ENCODE measurements at places on chromosomes 12 and 14.
A peak's percentile ranks its signal among the peaks of the same experiment; 100 is the strongest.

DNA sequence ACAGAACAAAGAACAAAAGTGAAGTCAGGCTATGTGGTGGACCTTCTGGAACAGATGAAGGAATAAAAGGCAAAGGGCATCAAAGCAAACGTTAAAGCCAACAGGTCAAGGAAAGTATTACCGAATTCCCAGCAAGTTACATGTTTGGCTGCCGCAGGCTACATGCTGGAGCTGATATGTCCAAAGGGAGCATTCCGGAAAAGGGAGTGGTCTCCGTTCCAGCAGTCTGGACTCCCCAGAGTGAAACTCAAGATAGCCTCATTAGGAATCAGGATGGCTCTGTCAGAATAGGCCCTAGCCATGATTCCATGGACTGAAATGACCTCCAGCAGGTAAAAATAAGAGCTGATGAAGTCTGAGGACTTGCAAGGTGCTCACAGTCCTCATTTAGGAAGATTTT is 379.8 kb upstream of the PRICKLE1 start:
- DNase-seq: no peak

- DNase-seq: no peak
Observed at GRCh38 chr14:70213721-70214282, 25.1 kb upstream of the SLC8A3 start.

DNA sequence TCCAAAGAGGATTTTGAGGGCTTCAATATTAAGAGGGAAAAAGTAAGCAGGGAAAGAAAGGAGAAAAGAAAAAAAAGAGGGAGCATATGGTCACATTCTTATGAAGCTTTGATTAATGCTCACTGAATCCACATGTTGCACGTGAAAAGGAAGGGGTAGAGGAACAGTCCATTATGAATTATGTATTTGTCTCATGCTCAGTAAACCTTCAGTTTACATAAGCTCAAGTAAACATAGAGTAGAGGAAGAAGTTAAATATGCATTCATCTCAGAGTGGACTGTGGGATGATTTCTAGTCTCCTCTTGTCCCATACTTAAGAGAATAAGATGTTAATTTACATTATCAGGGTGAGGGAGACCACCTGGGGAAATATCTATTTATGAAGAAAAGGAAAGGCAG is 334.5 kb downstream of the IPO8 start:
- DNase-seq: no peak

- DNase-seq: no peak
Observed at GRCh38 chr14:93156693-93157369, 27.9 kb downstream of the MOAP1 start.

- DNase-seq: no peak
Observed at GRCh38 chr12:49794811-49795653, 33.2 kb downstream of the NCKAP5L start.

- no peak for DNase-seq
Observed at GRCh38 chr14:71056168-71056567, 148.9 kb downstream of the PCNX1 start.

DNA sequence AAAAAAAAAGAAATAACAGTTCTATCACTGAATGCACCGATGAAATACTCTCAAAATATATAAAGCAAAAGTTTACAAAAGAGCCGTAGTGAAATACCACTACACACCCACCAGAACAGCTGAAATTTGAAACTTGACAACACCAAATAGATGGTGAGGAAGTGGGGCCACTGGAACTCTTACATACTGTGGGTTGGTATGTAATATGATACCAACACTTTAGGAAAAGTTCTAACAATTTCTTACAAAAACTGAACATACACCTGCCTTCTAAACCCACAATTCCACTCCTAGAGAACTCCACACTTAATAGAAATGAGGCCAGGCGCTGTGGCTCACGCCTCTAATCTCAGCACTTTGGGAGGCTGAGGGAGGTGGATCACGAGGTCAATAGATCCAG is 14.1 kb downstream of the EIF5 start:
- no peak for DNase-seq

DNA sequence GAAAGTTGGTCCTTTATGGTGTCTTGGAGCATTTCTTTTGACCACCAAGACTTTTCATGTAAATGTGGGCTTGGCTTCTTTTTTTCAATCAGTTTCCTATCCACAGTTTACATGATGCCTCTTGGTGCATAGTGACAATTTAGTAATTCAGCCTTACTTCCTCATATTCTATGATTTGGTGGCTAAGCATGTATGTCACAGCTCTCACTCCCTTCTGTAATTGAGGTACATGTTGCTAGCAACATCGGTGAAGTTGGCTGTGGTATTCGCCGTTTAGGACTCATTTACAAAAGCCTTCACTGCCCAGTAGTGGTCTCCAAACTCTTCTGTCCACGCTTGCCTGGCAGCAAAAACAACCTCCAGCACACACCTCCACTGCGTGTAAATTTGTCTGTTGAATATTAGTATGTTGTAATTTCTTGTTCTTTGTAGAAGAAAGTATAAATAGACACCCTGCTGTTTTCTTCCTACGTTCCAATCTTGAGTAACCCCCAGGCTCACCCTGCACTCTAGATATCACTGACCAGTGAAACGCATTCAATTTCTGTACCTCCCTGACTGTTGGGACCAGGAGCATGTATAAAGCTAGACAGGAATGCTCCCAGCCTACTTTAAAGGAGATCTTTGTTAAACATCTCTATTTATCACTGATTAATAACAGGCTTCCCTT is 90.4 kb downstream of the PPP2R5C start:
- DNase-seq: no peak

DNA sequence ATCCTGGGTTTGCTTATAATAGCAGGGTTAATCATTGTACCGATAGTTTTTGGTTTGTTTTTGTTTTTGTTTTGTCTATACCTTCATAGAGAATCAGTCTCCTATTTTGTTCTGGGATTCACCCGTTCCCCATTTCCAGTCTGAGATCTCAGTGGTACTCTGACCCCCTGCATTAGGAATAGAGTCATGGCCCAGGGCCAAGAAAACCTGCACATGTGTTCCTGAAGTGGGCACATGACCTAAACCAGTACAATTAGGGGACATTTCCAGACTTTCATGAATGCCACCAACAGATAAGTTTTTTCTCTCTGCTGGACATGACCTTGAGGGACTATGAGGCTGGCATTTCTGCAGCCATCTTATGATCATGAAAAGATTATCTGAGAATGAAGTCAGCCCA is 52.5 kb downstream of the MRPL42 start:
- no peak for DNase-seq

DNA sequence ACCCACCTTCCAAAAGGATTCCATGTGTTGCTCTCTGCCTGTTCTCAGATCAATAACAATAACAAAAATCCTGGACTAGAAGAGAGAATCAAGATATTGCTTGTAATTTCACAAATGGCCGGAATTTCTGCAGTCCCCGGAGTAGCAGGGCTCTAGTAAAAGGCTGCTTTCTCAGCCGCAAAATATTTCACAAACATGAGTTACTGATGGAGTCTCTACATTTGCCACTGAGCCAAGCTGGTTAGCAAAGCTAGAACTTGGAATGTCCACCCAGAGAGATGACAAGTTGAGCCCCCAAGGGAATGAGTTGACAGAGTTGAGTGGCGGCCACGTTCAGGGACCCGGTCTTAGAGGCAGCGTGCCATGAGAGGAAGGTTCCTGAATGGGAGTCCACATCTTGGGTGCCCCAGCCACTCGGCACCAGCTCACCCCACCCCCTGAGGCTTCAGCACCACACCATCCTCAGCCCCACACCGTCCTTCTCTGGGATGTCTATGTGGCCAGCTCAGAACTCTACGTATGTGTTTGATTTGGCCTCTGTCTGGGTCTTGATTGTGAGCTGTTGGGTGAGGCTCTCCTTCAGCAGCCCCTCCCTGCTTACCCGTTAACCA is 15.9 kb downstream of the FBLN5 start:
- DNase-seq: no peak

DNA sequence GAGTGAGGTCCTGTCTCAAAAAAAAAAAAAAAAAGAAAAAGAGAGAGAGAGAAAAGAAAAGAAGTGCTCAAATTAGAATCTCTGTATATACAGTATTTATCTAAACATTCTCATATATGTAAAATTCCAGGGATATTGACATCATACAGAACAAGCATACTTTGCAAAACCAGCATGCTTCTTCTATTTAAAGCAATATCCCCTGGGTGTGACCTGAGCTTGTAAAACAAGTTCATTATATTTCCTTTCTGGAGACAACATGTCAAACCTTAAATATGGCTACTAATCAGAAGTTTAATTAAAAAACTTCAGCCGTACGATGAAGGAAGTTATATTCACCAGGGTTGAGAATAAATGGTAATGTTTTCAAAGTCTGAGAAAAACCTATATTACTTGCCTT is 175.8 kb upstream of the HMGA2 start:
- DNase-seq: no peak

- DNase-seq: peak; percentile 37
Observed at GRCh38 chr14:77458249-77458950, 507 bp downstream of the AHSA1 start.

DNA sequence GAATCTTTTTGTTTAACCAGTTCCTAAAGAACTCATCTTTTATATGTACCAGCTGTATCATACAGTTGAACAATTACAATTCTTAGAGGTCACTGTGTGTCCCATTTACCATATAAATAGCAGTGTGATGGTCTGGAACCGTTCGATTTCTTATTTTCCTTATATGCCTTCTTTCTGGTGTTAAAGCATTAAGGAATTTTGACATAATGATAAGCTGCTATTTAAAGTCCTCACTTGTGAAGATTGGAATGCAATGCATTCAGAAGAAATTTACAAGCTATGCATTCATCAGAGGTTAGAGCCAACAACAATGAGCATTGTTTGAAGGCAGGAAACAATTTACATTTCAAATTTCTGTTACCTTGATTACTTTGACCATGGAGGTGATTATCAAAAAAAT is 80.0 kb upstream of the PRICKLE1 start:
- no peak for DNase-seq

GRCh38 chr12:103782399-103782798 is 58.6 kb downstream of the NT5DC3 start:
- no peak for DNase-seq

DNA sequence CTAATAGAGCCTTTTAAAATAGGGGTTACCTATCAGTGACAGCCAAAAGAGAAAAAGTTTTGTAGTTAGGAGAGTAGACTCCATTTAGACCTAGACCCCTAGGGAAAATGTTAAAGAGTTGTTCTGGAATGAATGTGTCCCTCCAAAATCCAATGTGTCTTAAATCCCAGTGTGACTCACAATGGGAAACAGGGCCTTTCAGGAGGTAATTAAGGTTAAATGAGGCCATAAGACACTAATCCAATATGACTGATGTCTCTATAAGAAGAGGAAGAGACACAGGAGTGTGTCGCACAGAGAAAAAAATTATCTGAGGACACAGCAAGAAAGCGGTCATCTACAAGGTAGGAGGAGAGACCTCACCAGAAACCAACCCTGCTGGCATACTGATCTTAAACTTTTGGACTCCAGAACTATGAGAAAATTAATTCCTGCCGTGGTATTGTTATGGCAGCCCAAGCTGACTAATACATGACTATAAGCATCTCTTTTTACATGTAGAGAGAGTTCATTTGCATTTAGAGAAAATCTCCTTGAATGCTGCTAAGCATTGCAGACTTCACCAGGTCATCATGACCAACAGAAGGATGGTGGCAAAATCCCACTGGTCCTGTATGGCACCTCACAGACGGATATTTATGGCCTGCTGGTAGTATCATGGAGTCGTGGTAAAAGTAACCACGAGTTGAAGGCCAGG is 259.6 kb upstream of the TMTC1 start:
- no peak for DNase-seq

GRCh38 chr14:99026471-99026870 is 245.5 kb downstream of the BCL11B start:
- DNase-seq: no peak

GRCh38 chr12:79455286-79455685 is 235.5 kb downstream of the PAWR start:
- no peak for DNase-seq

DNA sequence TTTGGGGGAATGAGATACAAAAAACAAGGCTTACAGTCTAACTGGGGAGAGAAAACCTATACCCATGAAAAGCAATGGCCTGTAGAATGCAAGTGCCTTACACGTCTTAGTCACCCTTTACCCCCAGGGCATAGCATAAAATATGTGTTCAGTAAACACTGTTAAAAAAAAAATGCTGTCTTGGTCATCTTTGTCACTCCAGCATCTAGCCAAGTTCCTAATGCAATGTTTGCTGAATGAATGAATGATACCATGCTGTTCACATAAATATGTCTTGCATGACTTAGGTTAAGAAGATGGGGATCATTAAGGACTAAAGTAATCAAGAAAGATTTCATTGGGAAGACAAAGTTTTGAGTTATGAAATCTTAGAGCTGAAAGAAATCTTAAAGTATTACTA is 38.5 kb downstream of the PPP2R5E start:
- no peak for DNase-seq

DNA sequence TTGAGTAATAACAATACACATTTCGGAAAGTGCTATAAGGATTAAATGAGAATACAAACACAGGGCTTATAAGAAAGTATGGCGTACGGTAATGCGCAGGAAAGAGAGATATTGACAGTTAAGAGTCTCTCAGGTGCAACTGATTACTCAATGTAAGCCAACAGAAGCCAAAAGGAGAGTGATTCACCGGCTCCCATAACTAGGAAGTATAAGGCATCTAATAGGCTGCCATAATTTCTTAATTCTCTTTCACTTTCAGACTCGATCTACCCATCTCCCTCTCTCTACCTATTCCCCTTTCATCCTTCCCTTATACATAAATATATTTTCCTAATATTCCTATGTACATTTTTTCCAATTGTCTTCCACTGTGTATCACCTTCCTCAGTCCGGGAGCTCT is 90.0 kb downstream of the MDGA2 start:
- no peak for DNase-seq

GRCh38 chr12:125786143-125786542 is 720.9 kb downstream of the AACS start:
- DNase-seq: no peak

- DNase-seq: no peak
Observed at GRCh38 chr14:103189481-103190470, 66.5 kb downstream of the TNFAIP2 start.

DNA sequence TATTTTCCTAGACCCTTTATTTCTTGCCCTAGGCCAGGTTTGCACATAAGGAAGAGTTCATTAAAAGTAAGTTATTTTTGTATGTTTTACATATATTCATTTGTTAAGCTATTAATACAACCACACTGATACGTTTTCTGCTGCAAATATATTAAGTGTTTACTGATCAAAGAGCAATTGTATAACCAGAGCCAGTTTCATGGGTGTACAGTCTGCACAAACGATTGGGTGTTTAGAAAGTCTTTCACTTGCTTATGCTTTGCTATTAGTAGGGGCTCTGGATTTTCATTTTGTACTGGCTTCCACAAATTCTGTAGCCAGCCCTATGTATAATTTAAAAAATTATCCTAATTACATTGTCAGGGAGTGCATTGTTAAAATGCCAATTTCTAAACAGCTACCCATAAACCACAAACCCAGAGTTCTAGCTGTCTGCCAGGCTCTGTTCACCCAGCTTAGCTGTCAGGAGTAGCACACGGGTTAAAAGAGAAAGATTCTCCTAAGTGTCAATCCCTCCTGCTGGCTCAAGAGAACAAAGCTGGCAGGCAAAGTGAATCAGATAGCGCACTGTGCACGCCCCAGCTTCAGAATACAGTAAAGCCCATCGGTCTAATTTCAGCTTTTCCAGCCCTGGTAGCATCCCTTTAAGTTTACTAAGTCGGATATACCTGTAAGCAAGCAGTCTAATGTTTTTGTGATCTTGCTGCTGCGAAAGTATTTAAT is 151.0 kb upstream of the LMO3 start:
- no peak for DNase-seq

Data from nucleus accumbens (tissue), 56 donors.